ENCODE measurements at places on chromosomes 5 and 9. TPM values are rescaled to one million over a fixed set of nuclear protein-coding genes. Genes with fewer than 3 reads are reported as not detected.

DNA sequence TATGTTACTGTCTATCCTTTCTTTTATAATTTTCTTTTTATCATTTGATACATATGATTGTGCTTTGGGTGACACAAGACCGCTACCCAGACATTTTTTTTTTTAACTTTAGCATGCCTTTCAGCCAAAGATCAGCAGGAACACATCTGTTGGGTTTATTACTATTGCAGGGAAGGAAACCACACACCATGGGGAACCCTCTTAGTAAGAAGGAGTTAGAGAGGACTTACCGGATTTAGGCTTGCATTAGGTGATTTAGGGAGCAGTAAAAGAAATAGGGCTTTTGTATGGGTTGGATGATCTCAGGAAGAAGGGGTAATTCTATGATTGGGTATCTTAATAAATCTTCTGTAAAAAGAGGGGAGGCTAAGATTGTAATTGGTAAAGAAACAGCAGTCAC lies 138.2 kb downstream of the SNX18 start:
- DNase-seq, result no peak

DNA sequence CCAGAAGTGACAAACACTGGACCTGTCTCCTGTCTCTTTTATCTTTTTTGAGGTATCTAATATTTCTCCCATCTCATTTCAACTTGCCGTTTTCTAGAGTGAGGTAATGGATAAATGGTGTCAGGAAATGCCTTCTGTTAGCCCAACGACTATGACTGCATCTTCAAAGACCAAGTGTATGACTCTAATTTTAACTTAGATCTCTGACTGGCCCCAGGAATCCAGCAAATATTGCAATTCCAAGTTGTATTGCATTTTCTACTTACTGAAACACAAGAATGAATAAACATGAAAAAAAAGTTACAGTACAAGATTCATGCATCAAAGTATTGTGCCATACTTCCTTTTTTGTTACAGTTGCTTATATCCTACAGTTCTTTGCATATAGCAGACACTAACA lies 26.3 kb downstream of the SLC28A3 start:
- DNase-seq, result no peak

DNA sequence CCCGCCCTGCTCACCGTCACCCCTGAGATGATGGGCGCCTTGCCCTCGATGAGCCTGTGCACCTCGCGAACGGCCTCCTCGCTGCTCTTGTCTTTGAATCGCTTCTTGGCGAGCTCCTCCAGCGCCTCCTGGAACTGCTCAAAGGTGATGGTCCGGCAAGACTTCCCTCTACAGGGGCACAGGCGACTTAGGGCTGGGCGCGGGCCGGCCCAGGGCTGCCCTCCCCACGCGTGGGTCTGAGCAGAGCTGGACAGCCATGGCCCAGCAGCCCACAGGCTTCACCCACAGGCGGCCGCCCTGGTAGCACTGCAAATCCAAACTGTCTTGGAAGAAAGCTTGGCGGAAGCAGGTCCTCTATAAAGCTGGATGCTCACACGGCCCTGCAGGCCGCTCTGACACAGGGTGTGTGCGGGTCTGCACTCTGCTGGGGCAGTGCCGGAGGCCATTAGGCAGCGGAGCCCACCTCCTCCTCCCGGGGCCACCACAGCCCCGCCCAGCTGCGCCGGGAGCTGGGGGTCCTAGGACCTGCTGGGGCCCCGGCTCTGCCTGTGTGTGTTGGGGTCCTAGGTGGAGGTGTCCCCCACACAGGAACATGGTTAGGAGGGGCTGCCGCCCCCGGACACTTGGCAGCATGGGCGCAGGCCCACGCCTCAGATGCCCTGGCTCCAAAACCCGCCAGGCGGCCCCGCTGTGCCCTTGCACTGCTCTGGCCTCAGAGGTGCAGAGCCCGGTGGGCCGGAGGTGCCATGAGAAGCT lies 27.0 kb downstream of the TPPP start:
- DNase-seq, result no peak

- peak; percentile 79 for DNase-seq
These were observed 1.1 kb downstream of the HRCT1 start for GRCh38 chr9:35906923-35907699.

- DNase-seq, result no peak
These were observed 1353.4 kb upstream of the WWC1 start for GRCh38 chr5:166938071-166938470.

Gene SPATA31C1
- total RNA-seq, result not detected

- DNase-seq, result no peak
These were observed 21.2 kb downstream of the ADAM19 start for GRCh38 chr5:157554179-157555036.

Gene EIF4EBP3
- 38.1 TPM for total RNA-seq

GRCh38 chr5:35089334-35090314 lies 41.9 kb upstream of the AGXT2 start:
- peak; percentile 22 for DNase-seq

DNA sequence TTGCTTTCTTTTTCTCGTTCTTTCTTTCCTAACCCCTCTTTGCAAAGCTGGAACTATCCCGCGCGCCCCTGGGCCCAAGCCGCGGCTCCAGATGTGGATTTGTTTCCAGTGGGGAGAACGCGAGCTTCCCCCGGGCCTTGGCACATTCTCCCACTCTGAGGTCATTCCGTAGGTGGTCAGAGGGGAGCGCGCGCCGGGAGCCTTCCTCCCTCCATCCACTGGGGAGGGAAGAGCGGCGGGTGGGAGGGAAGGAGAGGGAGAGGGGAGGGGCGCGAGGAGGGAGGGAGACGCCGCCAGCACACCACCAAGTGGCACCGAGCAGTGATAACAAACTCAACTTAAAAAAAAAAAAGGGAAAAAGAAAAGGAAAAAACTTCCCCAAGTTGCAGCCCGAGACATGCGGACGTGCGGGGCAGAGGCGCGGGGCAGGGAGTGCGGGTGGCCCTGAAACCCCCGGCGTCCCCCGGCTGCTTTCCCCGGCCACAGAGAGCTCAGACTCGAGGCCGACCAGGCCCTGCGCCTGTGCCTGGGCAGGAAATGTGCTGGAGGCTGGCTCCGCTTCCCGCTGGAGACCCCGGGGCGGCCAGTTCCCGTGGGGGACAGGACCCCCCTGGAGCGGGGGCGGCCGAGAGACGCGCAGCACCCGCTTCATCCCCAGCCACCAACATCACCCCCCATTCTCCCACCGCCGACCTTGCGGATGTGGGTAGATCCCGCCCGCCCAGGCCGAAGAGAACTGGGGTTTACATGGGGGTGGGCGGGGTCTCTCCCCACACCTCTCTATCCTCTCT lies 3.1 kb downstream of the IER5L start:
- DNase-seq, result peak; percentile 82

- DNase-seq, result no peak
These were observed 516.6 kb downstream of the AGTPBP1 start for GRCh38 chr9:85225180-85225579.

GRCh38 chr5:143192191-143192900 lies 211.1 kb downstream of the NR3C1 start:
- DNase-seq, result no peak

DNA sequence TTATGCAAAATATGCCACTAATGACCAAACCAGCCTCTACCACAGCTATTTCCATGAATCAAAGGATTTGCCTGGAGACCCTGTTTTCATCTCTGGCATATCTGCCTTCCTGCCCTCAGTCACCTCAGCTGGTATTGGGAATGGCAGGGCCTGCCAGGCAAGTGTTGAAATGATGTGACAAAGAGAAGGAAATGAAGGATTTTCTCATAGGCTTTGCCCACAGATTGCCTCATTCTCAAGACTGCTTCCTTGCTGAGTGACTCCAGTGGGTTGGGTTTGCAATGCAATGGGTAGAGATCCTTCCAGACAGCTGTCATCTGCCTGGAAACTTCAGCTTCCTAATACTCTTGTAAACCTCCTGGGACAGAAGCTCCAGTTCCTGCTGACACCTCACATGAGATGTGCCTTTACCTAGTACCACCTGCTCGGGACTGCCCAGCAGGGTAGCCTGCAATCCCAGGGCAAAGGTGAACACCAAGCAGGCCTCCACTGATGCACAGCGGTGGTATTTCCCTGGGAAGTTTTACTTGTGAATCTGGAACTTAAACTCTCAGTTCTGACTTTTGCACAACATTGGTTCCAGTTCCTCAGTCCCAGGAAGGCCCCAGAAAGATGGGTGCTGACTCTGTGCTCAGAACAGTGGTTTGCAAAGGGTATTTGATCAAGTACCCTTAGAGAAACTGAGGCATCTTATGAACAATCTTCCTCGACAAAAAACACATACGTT lies 64.8 kb upstream of the SLC1A1 start:
- no peak for DNase-seq

- no peak for DNase-seq
These were observed 558.6 kb upstream of the SGCD start for GRCh38 chr5:155768332-155768731.

GRCh38 chr5:32489791-32490562 lies 45.4 kb upstream of the ZFR start:
- DNase-seq, result peak; percentile 40

DNA sequence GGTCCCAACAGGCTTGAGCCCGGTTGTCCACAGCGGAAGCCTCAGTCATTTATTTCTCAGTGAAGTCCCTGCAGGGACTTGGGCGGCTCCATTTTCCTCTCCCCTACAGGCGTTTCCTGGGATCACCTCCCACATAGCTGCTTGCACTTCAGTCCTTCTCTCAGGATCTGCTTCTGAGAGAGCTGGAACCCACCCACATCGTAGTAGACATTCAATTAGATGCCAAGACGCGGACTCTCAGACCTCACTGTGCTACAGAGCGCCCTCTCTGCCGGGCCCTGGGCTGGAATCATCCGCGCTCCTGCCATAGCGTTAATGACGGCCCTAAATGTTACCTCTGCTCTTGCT lies 54.0 kb upstream of the ROR2 start:
- no peak for DNase-seq

Gene NAIP
- total RNA-seq, result 23.4 TPM

GRCh38 chr5:148776780-148777179 lies 49.6 kb upstream of the ADRB2 start:
- DNase-seq, result peak; percentile 20
